Stimulated activated CD4-positive, alpha-beta T cell treated with anti-CD3 and anti-CD28 coated beads, Interleukin-4, amount 100 ng/mL, for 4 hours (primary cell): ENCODE measurements at places on chromosomes 1 and 21.

GRCh38 chr21:46172863-46173528 is 11.3 kb downstream of the SPATC1L start:
- no peak for DNase-seq

GRCh38 chr1:92877792-92878191 is 46.0 kb downstream of the RPL5 start:
- DNase-seq, result no peak

DNA sequence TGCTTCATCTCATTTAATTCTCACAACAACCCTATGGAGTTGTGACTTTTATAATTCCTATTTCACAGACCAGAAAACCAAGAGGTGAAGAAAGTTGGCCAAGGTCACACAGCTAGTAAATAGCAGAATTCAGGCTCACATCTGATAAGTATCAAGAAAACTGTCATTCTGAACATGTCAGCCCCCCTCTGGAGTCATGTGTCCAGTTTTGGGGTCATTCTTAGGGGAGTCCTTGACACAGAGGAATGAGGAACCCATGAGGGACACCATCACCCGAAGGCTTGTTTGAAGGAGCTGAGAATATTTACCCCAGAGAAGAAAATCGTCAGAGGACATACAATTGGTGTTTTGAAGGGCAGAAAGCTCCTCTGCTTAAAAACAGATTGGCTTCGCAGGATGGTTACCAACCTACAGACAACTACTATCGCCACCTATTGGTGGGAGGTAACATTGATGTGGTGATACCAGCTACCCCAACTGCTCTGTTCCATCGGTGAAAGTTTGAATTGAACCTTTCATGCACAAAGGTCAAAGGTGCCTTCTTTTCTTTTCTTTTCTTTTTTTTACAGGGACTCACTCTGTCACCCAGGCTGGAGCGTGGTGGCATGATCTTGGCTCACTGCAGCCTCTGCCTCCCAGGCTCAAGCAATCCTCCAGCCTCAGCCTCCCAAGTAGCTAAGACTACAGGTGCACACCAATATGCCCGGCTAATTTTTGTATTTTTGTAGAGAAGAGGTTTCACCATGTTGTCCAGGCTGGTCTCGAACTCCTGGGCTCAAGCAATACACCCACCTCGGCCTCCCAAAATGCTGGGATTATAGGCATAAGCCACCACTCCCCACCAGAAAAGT is 31.3 kb downstream of the NCMAP start:
- DNase-seq, result peak; percentile 48

GRCh38 chr1:169460191-169460833 is 25.4 kb downstream of the SLC19A2 start:
- DNase-seq, result no peak

- DNase-seq, result no peak
Measured at GRCh38 chr1:174789399-174789798, 210.3 kb upstream of the CACYBP start.

- DNase-seq, result peak; percentile 23
Measured at GRCh38 chr1:108560189-108560873, 431 bp downstream of the EEIG2 start.

DNA sequence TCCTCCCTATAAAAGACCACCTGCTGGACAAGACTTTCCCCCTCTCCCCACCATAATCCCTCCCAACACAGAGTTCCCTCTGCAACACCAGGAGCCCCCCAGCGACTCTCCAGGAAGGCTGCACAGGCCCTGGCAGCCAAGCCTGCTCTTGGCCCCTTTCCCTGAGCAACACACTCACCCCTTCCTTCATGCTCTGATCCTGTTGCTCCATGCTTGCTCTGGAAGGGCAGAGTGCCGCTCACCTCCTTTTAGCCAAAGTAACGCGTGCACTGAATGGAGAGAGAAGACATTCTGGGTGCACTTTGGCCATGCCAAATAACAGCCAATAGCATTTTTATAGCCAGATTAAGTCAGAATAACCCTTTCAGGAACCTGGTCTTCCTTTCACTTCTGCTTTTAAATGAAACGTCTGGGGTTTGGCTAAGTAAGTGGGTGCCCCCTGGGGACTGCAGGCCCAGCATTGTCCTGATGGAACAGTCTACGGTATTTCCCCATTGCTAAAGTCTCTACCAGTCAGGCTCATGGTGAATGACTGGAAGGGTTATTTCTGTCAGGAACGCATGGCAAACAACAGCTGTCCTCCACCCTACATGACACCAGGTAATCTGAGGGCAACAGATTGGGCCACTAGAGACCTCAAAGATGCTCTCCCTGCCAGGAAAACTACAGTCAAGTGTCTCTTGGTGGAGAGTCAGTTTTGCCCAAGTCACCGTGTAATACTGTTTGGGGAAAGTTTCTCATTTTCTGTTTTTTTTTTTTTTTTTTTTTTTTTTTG is at the start of gene SLC2A5:
Gene SLC2A5 (minus strand): TSS at position 310 of the 775 bp plus-strand sequence. CDS start 99 bp downstream, at position 211.
- DNase-seq, result no peak

DNA sequence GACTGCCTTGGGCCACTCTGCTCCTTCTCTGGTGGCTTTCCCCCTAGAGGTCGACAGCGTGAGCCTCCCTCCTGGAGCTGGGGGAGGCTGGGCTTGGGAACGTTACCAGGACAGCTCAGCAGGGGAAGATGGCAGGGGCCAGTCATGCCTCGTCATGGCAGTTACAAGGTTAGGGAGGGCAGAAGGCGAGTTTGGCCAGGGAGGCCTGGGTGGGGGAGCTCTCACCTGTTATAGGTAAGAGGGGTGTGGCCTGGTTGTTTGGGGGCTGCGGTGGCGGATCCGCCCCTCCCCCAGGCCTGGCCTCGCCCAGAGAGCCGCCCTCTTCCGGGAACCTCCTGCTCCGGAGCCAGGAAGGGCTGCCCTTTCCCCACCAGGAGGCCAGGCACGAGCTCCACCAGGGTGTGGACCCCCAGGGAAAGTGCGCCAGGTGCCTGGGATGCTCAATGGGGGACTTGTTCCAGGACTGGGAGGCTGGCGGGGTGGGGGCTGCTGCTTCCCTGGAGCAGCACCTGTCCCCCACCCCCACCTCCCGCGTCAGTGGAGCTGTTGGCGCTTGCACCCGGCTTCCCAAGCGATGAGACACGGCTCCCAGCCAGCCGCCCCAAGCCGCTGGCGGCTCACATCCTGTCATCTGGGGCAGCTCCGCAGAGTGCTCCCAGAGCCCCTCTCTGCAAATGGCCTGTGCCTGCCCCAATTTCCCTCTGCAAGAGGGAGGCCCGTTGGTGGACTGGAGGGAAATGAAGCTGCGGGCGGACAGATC is 23.6 kb upstream of the PKP1 start:
- DNase-seq, result no peak

GRCh38 chr1:53142226-53142853 is at the start of gene SLC1A7:
Gene SLC1A7, minus strand, starts transcription at chr1:53142638. Its CDS starts 189 bp downstream, at chr1:53142449.
- DNase-seq, result no peak

DNA sequence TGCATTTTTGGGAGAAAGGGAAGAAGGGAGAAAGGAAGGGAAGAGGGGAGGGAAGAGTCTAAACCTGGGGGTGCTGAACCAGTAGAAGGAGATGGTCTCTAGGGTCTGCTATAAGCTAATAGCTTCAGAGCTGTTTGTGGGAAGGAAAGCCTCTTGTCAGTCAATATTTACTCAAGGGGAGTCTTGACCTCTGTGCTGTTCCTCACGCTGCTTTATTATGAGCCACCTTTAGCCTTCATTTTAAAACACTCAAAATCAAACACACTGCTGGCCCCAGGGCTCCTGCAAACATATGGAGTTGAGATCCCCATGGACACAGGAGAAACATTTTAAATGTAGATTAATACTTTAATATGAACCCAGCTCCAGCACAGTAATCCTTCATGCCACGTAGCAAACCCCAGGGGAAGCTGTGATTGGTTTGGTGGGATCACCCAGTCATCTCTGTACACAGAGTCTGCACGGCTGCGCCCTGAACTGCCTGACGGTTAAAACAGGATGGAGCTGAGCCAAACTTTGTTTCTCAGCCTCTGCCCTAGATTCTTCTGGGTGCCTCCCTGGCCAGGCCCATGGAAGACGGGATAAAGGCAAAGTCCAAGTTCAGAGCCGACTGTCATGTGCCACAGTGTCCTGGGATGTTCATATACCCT is 40.2 kb upstream of the VWA5B1 start:
- no peak for DNase-seq

DNA sequence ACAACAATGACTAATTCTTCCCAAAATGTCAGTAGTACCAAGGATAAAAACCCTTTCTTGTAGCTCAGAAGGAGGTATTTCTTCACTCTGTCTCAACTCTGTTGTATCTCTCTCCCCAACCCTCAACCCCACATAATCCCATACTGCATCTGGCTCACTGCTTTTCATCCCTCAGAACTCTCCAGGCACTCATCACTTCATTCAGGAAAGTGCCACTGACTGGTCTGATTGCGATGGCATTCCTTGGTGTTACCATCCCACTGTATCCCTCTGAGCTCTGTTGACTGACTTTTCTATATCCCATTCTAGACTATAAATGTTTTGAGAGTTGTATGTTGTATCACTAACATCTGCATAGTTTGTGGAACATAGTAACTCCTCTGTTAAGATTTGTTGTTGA is 483.5 kb upstream of the ADGRL2 start:
- DNase-seq, result no peak

DNA sequence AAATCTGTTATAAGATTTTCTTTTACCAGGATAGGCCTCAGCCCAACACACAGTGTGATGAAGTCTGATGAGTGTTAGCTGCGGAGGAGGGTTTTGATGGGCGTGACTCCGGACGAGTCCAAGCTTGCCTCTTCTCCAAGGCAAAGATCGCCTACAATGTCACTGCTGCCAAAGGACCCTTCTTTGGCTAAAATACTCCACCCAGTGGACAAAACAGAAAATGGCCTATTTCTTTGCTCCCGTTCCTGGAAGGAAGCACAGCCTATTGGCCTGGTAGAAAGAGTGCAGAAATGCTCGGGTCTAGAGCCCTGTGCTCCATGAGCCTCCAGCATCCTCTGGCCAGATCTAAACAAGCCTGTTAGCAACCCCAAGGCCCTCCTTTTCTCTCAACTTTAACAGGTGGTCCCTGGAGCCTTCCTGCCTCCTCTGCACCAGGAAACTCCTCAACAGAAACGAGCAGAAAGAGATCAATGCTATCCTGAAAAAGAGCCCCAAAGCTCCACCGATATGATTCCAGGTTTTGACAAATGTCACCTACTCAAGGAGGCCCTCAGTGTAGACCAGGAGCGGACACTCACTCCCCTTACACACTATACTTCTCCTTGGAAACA is 3.4 kb upstream of the CASQ2 start:
- no peak for DNase-seq

DNA sequence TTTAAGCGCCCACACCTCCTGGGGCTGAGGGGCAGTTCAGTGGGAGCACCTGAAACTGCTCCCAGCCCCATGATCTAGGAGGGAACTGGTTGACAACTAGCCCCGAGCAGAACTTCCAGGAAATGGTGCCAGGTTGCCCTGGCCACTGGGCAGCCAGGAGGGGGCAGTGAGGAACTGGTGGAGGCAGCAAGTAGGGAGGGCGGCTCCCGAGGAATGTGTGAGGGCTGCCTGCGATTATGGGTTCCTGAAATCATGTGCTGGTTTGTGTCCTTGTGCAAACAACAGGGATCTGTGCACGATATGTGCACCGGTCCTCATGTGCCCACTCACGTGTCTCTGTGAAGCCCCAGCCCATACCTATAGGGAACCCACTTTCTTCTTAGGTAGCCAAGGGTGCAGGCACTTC is 9.9 kb downstream of the GPR3 start:
- no peak for DNase-seq

DNA sequence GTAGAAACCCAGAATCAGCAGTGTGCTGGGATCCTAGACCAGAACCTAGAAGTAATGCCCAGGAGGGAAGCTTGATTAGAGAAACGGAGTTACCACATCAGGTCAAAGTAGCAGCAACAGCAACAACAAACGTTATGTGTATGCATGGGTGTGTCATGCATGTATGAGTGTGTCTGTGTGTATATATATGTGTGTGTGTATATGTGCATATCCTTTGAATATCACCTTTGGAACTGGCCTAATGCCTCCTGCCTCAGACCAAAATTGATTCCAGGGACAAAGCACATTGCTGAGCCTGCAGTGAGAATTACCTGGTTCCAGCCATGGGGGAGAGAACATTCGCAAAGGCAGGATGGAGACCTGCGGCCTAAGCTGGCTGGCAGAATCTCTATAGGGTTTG is 55.9 kb downstream of the MAP10 start:
- no peak for DNase-seq

DNA sequence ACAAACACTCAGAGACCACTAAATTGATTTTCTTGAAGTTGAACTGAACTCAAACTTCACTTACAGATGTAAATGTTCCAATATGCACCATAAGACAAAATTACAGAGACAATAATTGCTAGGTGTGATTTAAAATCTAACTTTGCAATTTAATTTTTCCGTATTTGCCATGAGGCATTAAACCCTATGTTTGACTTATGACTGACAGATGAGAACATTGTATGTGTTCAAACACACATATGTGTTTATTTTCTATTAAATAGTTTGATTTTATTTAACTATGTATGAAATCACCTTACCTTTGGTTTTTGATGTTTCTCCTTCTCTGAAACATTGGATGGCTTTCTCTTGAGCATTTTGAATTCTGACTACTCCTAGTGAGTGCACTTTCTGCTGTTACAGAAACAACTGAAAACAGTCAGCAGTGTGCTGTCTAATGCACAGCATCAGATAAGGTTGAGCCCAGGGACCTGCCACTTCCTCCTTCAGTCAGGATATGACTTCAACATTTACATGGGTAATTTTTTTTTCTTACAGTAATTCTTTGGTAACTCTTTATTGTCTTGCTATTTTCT is at the start of gene SAMSN1:
Gene SAMSN1 (minus strand): TSS at position 410 of the 575 bp plus-strand sequence. CDS start 54 bp downstream, at position 356.
- peak; percentile 75 for DNase-seq

DNA sequence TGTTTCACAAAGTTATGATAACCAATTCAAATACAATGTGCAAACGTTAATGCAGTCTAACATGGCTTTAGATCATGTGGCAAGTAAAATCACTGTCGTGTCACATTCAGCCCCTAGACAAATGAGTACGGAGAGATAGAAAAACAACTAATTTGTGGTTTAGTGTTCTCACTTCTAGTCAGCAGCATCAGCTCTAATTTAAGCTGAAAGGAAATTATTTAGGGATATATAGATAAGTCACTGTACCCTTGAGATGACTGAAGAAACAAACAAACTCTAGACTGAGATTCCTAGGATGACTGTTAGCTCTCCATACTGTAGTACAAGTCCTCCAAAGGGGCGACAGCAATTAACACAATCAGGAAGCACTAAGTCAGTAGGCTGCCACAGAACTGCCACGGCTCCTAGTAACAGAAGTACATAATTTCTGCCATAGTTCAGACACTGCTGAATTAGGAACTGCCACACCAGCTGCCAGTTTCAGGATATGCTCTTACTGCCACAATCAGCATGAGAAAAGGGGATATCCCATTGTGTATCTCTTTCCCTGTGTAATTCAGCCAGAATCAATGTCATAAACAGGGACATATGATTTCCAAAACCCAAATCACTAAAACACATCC is 150.4 kb upstream of the NEGR1 start:
- no peak for DNase-seq

DNA sequence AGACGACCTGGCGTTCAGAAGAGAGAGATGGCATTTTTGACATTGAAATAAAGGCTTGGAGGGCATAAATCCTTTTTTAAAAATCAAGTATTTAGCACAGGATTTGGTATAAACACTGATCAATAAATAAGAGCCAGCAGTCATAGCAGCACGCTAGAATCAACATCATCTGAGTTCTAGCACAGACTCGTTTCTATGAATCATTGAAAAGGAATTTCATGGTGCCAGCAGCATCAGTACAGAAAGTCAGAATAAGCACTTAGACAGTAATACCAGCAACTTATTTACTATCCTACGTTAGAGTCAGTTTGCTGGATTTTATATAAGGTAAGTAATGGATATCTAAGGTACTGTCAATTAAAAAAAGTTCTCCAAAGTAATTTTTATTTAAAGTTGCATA is 119.3 kb downstream of the HLCS start:
- DNase-seq, result no peak

GRCh38 chr21:39663742-39664492 is 51.2 kb downstream of the B3GALT5 start:
- no peak for DNase-seq

GRCh38 chr1:30968220-30968971 is 59.8 kb upstream of the SDC3 start:
- no peak for DNase-seq
